ENCODE measurements at places on chromosomes 13 and 19.

- DNase-seq, result peak; percentile 89
Observed at GRCh38 chr13:114047358-114047881, 73.5 kb upstream of the C13orf46 start.

DNA sequence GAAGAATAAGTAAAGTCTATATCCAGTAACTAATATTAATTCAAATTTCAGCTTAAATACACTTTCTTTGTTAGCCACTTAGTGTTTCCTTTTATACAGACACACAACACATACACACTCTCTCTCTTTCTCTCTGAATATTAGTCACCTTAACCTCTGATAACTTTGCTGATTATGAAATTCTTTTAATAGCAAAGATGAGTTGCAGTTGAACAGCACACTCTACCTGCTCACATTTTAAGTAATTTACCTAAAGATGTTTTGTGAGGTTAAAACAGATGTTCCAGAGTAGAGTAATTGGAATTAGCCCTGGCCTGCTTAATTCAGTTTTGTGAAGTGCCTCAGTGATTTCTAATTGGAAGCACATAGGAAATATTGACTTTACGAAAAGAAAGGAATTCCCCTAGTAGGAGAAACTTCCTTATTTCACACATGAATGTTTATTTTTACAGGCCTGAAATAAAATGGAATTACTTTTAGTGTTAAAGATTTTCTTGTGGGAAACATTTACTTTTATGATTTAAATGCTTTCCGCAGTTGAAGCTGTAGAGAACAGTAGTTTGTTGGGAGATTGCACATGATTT lies 184.3 kb downstream of the MYO16 start:
- no peak for DNase-seq

DNA sequence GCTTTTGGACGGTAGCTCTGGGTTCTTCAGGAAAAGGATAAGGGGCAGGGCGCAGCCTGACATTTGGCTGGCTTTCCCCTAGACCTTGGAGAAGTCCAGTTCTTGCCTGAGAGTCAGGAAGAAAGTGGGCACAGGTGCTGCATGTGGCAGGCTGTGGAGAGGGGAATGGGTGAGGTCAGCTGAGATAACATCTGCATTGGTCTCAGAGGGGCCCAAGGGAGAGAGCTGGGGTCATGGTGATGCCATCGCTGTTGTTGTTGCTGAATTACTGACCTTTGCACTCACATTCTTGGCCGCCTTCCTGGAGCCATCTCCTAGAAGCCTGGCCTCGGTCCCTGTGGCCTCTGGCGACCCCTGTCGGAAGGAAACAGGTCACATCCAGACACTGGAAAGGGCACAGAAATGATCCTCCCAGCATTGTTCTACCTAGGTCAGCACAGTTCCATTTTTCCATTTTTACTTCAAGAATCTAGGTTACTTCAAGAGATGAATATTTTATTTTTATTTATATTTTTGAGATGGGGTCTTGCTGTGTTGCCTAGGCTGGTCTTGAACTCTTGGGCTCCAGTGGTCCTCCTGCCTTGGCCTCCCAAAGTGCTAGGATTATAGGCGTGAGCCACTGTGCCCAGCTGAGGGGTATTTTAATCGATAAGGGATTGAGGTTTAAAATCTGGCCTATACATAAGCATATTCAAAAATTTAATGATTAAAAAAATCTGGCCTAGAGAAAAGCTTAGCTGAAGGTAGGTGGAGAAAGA lies 6.5 kb upstream of the LIPE start:
- DNase-seq, result peak; percentile 68

- DNase-seq, result no peak
Observed at GRCh38 chr13:93603043-93603442, 376.4 kb downstream of the GPC6 start.

- DNase-seq, result no peak
Observed at GRCh38 chr19:29551774-29552173, 26.0 kb downstream of the VSTM2B start.

DNA sequence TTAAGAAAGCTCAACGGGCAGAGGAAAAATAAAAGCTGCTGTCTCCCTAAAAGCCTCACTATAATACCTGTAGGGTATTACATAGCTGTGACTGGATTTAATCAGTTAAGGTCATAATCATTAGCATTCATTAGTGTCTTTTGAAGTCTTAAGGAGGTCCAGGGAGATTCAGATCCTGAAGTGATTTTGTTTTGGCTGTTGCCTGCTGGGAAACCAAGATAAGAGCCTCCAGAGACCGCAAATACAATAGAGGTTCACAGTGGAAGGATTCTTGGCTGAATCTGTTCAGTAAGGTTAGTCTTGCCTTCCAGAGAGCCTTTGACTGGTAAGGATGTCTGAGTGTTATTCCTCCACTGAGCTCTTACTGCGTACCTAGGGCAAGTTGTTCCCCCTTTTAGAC lies 54.0 kb upstream of the TNFRSF19 start:
- no peak for DNase-seq

- no peak for DNase-seq
Observed at GRCh38 chr13:30529085-30529834, 63.5 kb upstream of the HMGB1 start.

GRCh38 chr19:15425321-15425950 lies 6.6 kb upstream of the AKAP8L start:
- no peak for DNase-seq

DNA sequence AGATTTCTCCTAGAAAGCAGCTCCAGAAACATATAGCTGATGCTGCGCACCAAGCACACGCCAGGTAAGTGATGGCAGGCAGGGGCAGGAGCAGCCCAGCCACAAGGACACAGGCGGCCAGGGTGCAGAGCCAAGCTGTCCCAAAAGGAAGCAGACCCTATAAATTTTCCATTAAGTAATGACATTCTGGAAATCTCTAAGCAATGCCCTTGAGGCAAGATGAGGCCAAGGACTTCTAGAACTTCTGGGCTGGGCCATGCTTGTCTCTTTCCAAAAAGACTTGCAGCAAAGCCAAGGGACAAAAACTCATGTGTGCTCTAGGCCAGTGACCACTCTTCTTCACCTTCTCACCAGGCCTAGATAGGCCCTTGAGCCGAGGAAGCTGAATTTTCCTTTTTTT lies 42.2 kb upstream of the EPHX3 start:
- DNase-seq, result no peak

DNA sequence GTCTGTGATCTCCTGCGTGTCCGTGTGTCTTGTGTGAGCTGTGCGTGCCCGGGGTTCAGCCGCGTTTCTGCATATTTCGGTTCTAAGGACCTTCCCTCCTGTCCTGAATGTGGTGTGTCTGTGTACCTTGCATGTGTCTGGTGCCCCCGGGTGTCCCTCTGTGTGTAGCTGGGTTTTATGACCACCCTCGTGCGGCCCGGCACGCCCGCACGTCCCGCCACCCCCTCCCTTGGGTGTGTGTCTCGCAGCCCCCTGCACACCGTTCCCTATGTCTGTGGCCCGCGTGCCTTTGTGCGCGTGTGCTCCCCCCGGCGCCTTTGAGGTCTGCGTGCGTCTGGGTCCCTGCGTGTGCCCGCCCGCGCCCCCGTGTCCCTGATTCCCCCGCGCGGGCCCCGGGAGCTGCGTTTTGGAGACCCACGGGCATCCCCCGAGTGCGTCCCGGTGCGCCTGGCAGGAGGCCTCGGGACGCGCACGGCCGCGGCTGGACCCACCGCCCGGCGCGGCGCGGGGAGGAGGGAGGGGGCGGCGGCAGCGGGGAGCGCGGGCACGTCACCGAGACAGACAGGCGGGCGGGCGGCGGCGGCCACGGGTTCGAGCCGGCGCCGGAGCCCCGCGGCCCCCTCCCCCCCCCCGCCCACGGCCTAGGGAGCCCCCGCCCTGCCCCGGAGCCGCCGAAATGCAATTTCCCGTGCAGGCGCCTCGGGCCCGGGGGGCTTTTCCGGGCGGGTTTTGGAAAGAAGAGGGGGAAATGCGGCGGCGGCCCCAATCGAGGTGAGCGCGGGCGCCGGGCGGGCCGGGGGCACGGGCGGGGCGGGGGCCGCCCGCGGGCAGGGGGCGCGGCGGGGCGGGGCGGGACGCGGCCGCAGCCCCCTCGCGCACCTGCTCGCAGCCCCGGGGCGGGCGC lies 12.0 kb upstream of the NANOS3 start:
- no peak for DNase-seq

Data from NCI-H1417 (cell line).